ENCODE measurements at places on chromosomes 2 and 18.

GRCh38 chr2:128373451-128374000, 54.9 kb upstream of the HS6ST1 start:
- DNase-seq, result no peak

DNA sequence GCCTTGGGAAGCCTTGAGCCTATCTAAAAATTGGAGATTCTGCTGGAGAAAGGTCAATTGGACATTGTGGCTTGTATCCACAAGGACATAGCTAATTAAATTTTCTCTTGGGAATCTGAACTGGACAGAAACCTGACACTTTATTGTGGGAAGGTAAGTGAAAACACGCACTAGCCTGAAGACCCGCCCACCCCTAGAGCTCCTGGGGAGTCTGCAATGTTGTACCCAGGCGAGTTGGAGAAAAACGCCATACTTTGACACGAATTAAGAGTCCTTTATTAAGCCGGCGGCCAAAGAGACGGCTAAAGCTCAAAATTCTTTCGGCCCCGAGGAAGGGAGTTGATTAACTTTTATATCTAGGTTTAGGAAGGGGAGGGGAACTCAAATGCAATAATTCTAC, 1.2 kb upstream of the ZNF892 start:
- DNase-seq, result no peak

DNA sequence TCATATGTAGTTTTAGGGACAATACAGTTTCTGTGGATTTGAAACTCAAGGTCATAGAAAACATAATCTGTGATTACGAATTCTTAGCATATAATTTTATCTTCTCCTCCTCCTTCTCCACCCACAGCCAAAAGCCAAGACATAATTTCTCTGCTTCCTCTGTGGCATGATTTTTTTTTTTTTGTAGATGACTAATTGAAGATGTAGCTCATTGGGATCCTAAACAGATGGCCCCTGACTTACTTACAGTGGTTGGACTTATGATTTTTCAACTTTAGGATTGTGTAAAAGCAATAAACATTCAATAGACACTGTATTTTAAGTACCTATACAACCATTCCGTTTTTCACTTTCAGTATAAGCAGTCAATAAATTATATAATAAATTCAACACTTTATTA, 42.3 kb downstream of the FSIP2 start:
- no peak for DNase-seq

DNA sequence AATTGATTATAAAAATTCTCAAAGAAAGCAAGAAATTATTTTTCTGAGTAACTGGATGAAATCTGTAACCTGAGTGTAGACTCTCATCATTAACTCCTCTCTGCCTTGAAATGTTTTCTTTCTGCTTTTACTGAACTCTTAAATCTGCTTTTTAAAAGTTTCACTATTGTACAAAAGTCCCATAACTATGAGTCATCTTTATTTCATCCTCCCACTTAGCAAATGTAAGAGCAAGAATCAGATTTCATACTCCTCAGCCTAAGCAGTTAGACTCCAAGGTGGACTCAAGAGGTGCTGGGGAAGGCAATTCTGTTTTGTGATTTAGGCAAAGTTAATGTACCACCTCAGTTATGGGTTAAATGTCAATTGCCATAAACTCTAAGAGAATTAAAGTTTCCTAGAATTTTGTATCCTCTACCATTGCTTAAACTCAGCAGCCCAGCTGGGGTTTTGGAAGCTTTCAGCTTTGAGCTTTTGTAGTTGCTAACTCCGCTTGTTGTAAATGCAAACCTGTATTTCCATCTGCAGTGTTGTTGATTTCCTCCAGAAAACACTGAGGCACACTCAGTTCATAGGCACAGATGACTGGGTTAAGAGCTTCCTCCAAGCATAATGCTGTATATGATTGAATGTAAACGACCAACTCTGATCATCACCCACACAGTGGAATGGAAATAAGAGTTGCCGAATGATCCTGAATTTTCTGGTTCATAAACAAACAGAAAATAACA, 268.8 kb downstream of the ARHGAP15 start:
- DNase-seq, result no peak

GRCh38 chr18:34287825-34288224, 63.1 kb upstream of the NOL4 start:
- DNase-seq, result no peak

- no peak for DNase-seq
These were observed 9.6 kb downstream of the HOXD8 start for GRCh38 chr2:176138923-176139660.

DNA sequence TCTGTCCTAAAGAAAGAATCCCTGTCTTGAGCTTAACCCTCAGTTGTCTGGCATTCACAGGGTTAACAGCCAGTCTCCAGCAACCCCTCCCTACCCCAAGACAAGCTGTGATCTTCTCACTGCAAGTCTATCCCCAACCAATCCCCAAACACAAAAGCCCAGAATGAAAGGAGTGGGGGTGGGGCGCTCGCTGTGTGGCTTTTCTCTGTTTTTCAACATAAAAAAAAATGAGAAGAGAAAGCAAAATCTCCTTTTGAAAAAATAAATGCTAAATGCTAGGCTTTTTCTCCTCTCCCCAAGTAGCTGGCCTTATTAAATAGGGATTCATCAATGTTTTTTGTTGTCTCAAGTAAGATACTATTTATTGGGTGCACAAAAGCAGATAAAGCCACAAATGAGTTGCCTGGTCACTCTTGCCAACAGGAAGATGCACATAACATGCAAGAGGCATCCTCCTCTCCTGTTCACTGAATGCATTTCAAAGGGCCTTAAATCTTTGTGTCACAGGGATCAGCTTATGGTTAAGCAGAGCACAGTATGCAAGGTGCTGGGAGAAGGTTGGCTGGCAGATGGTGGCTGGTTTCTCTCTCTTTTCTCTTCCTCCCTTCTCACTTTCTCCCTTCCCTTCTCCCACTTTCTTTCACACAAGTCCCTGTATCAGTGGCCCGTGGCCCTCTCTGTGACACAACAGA, 225.6 kb downstream of the CMPK2 start:
- DNase-seq, result no peak

DNA sequence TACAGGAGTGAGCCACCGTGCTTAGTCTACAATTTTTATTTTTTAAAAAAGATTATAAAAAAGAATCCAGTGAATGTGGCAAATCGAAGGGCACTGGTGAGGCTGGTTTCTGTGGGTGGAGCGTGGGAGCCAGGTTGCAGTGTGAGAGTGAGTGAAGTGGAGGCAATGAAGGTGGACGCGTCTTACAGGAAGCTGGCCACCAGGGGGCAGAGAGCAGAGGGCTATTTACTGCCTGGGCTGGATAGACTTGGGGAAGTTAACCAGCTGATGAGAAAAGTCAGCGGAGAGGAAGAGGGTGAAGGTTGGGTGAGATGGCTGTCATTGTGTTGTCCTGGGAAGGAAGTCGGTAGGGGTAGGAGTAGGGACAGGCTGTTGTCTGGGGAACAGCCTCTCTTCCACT, 6.8 kb downstream of the SCTR start:
- DNase-seq, result no peak

DNA sequence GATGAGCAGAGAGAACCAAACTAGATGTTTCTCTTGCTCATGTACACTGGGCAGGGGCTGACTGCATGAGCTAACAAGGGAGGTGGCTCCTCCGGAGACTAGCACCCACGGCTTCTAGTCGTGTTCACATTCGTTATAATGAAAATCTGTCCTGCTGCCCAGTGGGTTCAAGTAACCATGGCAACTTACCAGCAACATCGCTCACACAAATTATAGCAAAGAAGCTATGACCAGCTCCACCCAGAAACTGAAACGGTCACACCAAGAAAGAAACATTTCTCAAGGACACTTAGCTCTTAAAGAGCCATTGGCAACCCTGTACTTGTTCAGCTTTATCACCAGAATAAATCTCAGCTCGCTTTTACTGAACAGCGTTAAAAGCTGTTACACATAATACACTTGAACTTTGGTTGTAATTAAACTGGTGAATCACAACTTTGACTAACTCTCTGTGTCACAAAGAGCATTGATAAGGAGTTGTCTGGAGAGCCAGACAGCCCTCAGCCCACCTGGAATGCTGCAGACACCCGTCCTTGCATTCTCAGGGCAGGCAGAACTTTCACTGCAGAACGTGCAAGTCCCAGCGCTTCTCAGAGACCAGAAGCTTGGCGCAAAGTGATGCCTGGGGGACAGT, 141.2 kb downstream of the PID1 start:
- DNase-seq, result no peak

DNA sequence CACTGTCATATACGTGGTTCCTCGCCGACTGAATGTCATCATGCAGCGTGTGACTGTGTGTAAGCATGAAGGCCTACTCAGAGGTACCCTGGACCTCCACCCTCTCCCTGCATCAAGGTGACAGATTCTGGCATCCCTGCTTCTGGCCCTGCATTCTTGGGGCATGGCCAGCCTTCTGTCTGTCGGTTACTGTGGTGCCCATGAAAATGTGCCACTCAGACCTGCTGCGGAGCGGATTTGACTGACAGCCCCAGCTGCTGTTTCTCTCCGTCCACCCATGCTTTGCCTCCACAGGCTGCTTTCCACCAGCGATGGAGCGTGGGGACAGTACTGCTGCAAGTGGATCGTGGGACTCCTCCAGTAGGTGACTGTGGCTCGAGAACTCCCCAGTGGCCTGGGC, 9.6 kb downstream of the TMEM177 start:
- no peak for DNase-seq

- DNase-seq, result no peak
These were observed 647.6 kb upstream of the PKDCC start for GRCh38 chr2:41400088-41400665.

DNA sequence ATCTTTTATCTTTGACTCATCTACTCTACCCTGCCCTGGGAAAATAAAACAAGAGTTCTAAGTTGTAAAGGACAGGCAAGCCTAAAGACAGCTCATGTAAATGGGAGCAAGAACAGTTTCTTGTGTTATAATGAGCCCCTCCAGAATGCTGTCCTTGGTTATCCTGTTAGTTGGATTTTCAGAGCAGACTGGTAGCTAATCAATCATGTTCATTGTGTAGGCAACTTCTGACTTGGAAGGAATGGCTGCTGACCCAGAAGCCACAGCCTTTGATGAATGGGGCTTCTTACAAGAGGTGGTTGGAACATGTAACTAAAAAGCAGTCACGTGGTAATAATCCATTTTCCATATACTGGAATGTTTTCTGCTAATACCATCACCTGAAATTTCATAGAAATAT, 254.2 kb downstream of the AGPS start:
- no peak for DNase-seq

GRCh38 chr2:202306034-202306433, 40.5 kb downstream of the NOP58 start:
- no peak for DNase-seq

DNA sequence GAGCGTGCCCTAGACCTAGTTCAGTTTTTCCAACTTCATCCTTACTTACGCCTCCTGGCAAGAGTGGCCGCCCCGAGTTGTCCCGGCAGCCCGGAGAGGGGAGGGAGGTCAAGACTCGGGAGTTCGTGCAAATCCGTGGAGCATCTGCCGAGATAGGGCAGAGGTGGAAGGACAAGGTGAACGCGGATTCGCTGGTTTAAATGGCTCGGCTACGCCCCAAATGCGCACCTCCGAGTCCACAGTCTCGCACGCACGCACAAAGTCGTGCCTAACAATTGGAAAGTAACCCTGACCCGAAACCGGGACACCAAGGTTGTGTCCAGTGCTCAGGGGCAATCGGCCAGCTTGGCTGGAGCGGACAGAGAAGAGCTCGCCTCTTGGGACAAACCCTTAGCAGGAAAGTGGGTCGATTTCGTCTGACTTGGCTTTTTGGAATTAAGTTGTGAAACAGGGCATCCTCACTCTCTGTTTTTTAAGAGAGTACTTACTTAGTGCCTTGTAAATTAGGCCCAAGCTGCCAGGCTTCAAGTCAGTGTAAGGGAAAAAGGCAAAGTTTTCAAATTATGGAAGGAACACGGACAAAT, 726 bp upstream of the SS18 start:
- DNase-seq, result no peak

- DNase-seq, result no peak
These were observed 9.9 kb downstream of the PLA2R1 start for GRCh38 chr2:160052531-160052930.

DNA sequence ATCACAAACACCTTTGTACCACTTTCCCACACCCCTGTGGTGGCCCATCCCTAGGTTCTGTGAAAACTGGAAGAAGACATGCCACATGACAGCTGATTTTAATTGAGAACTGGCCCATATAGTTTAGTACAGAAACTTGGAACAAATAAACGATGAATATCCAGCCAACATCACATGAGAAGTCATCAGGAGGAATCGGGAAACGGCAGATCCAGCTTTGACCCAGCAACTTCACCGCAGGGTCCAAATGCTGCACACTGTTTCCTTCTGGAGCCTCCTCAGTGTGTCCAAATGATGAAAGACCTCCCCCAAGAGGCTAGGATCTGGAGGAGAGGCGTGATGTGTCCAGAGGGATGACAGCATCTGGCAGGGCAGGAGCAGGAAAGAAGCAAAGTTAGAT, 75.5 kb downstream of the COPS8 start:
- DNase-seq, result no peak

DNA sequence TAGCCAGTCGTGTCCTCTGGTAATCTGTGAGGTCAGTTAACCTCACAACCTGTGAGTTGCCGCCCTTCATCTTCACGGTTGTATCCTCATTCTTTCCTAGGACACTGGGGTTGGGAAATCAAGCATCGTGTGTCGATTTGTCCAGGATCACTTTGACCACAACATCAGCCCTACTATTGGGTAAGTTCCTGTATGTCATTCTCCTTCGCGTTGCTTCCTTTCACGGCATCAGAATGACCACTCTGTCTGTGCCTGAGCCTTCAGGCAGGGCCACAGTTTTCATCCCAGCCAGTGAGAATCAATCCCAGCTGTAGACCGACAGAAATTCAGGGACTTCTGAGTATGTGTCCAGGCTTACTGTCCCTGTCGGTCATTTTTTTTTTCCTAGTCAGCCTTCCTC, 67.1 kb downstream of the RAB31 start:
- no peak for DNase-seq

GRCh38 chr18:37487400-37487867, 78.2 kb downstream of the CELF4 start:
- DNase-seq, result no peak

DNA sequence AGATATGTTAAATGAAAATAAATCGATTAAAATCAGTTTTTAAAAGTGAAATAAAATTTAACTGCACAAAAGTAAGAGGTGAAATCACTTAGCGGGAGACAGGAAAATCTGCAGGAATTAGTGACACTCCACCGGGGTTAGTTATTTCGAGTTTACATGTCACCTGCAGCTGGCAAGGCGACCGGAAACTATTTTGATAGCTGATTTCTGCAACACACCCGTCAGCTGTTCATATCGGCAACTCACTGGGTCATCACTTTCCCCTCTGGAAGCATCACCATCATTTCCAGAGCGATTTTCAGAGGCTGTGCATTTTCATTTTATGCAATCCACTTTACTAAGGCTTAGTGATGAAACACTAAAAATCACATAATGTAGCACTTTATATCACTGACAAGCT, 52.9 kb downstream of the PXDN start:
- no peak for DNase-seq

- no peak for DNase-seq
These were observed 294.2 kb downstream of the DYSF start for GRCh38 chr2:71747559-71747958.

- DNase-seq, result no peak
These were observed 359.9 kb downstream of the DSC3 start for GRCh38 chr18:30682672-30683071.

GRCh38 chr2:157898591-157898996, 22.5 kb upstream of the ACVR1 start:
- DNase-seq, result no peak
